M059J (cell line): ENCODE measurements at places on chromosomes 4 and X.

- peak; percentile 92 for DNase-seq
Observed at GRCh38 chr4:39565878-39566600, 38.8 kb upstream of the UGDH start.

GRCh38 chr4:25650311-25650710 is 5.3 kb upstream of the SLC34A2 start:
- DNase-seq: no peak

GRCh38 chrX:80810365-80810978 is 795 bp upstream of the BRWD3 start:
- DNase-seq: no peak

DNA sequence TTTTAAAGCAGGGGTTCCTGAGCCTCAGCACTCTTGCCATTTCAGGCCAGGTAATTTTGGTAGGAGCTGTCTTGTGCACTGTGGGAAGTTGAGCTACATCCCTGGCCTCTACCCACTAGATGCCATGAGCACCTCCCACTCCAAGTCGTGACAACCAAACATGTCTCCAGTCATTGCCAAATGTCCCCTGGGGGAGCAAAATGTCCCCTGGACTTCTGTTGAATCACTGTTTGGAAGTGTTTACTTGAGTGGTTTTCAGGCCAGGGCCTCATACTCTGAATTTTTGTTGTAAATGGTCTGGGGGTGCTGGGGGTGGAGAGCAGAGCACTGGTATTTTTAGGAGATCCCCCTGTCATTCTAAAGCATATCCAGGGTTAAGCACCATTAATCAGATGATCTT is 3.2 kb downstream of the PDK3 start:
- DNase-seq: peak; percentile 47

DNA sequence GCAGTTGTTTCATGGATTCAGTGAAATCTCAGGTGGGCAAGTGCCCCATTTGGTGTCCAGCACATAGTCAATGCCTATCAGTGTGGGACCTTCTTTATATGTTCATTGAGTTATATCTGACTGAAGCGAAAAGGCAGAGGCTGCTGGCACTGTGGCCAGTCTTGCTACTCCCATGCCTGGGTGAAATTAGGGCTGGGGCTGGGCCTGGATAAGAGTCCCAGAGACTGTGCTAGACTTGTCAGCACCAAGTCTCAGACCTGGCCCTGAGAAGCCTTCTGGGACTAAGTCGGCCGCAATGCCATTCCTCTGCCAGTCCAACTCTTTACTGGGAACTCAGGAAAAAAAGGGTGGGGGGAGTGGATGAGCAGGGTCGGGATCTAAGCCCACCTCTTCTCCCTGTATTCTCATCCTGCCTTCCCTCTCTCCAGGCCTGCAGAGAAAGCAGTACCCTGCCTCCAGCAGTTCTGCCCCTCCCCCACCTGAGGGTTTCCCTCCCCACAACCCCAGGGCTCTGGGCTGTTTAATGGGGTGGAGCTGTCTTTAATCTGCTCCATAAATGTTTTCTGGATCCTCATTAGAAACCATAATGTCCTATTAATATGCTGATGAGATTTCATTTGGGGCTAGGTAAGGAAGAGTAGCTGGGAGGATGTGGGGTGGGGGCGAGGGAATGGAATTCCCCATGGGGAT is 153.5 kb upstream of the PJA1 start:
- no peak for DNase-seq

GRCh38 chr4:8760561-8760960 is 111.1 kb downstream of the HMX1 start:
- no peak for DNase-seq

GRCh38 chrX:46117234-46117633 is 428.0 kb downstream of the ZNF674 start:
- DNase-seq: no peak

GRCh38 chrX:57900975-57901374 is 9.3 kb downstream of the ZXDA start:
- peak; percentile 68 for DNase-seq

DNA sequence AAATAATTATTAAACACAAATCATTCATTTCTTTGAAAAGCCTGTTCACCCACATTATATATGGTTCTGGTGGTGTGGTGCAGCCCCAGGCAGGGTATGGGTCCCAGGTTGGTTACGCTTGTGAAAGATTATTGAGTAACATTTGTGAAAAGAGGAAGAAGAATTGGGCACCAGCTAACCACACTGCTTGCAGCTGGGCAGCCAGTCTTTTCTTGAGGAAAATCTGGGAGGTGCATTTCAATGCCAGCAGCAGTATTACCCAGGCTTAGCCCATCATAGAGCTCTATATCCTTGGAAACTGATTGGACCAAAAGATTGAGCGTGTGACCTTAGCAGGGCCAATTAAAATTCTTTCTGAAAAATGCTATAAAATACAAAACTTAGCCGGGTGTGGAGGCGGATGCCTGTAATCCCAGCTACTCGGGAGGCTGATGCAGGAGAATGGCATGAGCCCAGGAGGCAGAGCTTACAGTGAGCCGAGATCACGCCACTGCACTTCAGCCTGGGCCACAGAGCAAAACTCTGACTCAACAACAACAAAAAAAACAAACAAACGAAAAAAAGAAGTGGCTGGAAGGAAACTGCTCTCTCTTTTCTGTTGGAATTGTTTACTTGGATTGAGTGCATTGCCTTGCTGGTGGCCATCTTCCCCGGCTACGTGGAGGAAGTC is 9.7 kb upstream of the PLAC8 start:
- DNase-seq: peak; percentile 35

- DNase-seq: peak; percentile 79
Observed at GRCh38 chrX:120768681-120769080, 107.0 kb downstream of the CT47B1 start.

DNA sequence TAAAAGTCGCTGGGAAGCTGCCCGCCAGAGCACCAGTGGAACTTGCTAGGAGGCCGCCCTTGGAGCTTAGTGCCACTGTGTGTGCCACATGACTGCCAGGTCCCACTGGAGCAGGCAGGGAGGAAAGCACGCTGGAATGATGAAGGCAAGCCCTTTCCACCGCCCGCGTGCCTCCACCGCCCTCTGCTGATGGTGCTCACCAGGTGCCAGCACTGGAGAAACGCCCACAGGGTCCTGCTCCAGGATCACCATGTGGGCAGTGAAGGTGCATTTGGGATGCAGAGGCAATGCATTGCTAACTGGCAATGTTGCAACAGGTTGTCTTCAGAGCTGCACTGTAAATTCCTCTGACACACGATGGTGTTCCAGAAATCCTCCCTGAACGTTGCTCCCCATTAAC is 76.3 kb downstream of the SHROOM2 start:
- DNase-seq: no peak

- peak; percentile 32 for DNase-seq
Observed at GRCh38 chr4:186132577-186133242, 28.2 kb downstream of the FAM149A start.

DNA sequence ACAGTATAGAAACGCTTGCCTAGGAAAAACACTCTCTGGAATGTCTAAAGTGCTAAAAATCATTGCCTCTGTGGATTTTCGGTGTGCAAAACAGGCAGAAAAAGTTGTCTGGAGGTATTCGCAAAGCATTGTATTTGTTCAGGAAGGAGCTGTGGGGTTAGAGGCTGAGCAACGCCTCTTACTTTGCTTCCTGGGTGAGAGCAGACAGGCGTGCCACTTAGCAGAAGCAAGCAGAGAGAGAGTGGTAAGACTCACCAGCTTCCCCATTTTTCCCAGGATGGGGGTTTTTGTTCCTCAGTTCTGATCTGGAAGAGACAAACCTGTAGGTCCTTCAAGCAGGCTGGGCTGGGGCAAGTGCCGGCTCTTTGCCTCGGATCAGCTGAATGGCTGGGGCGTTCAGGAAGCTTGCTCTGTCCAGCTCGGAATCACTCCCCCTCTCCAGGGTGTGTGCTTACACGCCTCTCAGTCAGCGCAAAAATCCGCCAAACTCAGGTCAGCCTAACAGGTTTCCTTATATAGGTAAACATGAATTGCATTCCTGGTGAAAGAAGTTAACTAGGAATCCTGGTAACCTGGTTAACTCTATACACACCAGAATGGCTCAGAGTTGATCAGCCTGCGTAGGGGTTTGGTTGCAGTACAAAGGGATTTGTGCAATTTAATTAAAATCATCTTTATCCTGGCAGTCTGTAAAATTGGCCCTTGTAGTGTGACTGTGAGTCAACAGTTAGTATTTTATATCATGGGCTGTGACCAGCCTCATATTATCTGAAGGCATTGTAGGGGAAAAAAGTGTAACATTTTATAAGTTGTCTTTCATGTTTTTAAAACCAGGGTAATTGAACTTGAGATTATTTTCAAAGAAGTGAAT is 213.1 kb upstream of the MID1 start:
- no peak for DNase-seq

DNA sequence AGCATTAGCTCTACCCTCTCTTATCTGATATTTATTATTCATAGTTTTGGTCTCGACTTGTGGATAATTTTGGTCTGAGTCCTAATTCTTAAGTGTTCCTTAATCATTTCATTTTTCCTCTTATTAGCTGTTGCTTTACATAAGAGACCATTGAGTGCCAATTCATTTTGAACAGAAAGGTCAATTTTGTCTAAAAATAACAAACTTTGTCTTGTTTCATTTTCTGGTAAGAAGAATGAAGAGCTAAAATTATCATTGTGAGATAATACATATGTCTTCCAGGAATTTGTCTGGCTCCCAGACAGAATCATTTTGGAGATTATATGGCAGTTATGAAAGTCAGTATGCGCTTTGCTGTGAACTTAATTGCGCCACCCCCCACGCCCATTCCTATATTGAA is 1471.8 kb downstream of the PCDH7 start:
- no peak for DNase-seq

GRCh38 chr4:184028561-184029374 is 123.7 kb downstream of the STOX2 start:
- DNase-seq: no peak

- DNase-seq: no peak
Observed at GRCh38 chr4:7418131-7418943, 16.4 kb downstream of the PSAPL1 start.

DNA sequence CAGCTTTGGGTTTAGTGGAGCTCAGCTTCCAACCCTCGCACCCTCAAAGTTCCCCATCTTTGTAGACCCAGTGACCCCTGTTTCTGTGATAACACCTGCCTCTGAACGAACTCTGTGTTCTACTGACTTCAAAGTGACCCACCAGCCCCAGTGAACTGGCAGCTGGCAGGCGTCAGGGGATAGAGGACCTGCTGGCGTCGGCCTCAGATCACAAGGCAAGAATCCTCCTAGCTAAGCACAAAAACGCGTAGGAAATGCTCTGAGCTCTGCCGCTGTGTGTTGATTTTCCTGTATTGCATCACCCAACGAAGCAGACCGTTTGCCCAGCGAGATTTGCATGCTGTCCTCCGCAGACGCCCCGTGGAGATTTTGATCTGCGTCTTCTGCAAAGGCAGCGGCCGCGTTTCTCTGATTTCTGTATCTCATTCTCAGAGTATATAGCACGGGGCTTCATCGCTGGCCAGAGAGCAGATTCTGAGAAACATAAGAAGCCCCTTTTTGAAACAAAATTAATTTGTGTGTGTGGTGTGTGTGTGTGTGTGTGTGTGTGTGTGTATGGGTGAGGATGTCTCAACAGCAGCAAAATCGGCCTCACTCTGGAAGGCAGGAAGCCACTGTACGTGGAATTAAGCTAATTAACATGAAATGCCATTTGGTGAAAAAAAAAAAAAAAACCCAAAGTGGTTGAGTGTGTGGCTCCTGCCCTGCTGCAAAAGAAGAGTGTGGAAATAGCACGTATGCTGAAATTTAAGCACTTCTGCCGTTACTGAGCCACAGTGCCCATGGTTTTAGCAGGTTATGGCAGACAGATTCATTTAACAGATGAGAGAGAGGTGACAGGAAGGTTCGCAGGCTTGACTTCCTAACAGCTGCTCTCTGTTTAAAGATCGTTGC is 29.2 kb upstream of the ASMTL start:
- DNase-seq: peak; percentile 74

- peak; percentile 85 for DNase-seq
Observed at GRCh38 chr4:19807505-19807904, 444.2 kb upstream of the SLIT2 start.

- DNase-seq: no peak
Observed at GRCh38 chrX:13852001-13852695, 35.3 kb upstream of the GPM6B start.

DNA sequence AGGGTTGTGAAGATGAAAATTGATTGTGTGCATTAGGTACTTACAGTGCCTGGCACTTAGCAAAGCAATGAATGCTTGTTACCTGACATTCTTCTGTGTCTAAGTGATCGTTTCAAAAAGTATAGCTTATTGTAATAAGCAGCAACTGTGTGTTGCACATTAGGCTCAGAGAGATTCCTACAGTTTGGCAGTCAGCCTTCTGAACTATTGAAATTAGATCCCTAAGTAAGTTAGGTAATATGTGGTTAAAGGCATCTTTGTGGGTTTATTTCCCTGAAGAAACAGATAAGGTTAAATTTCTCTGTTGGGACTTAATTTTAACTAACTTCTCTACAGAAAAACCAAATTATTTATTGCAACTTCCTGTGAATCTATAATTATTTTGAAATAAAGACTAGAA is 93.4 kb downstream of the REPS2 start:
- peak; percentile 65 for DNase-seq

GRCh38 chr4:52931243-52931642 is 69.1 kb downstream of the RASL11B start:
- no peak for DNase-seq

DNA sequence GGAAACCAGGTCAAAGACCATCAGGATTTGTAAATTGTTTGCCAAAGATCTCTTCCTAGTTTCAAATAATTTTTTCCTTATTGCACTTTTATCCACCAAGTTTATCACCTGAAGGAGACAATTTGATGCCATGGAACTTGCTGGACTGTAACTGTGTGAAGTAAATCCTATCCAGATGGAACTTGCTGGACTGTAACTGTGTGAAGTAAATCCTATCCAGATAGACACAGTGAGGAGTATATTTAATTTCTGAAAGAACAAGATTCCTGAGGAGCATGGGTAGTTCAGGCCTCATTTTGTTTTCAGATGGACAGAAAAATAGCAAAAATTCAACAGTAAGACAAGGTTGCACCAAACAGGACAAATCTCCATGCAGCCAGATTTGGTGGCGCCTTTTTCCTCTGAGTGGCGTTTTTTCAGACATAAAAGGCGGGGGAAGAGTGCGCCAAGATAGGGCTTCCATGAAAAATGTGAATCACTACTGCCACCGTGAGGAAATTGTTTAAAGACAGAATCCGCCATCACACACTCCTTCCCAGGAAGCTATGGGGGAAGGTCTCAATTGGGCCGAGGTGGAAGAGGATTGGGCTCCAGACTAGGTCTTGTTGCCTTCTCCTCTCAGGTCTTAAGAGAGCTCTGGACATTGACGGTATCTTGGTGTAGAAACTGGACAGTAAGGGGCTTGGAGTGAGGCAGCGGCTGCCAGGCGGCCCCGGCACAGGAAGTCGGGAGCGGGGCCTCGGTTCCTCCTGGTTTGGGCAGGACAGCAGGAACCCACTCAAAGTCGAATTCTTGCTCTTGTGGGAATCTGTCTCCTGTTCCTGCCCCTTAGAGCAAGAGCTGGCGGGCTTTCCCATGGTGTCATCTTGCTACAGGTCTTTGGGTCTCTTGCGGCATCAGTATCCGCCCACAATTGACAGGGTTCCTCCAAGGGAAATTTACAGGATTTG is 234.7 kb downstream of the OR13H1 start:
- peak; percentile 9 for DNase-seq

- no peak for DNase-seq
Observed at GRCh38 chr4:131427000-131427399, 1722.1 kb upstream of the PCDH10 start.

- DNase-seq: peak; percentile 37
Observed at GRCh38 chr4:119726505-119726904, 97.9 kb upstream of the PDE5A start.
